ENCODE measurements at places on chromosomes 5 and 9. TPM values are rescaled to one million over a fixed set of nuclear protein-coding genes. Genes with fewer than 3 reads are reported as not detected.

DNA sequence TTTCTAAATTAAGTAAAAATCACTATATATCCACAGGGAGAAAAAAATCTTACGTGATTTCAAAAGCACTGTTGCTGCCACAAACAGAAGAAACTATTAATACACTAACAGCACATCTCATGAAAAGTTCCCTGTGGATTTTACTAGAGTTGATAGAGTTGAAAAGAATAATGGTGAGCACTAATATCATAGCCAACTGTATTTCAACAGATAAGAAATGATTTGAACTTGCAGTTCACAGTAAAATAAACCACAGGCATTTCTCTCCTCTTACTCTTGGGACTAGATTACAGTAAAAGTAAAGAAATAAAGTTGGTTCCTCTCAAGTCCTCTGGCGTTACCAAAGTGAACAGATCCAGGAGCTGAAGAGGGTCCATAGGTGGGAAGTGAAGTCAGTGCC lies 27.9 kb downstream of the AGTPBP1 start:
- DNase-seq, result no peak

SHISAL2B gene
- total RNA-seq, result not detected

ARL14EPL gene
- total RNA-seq, result not detected

- DNase-seq, result no peak
Measured at GRCh38 chr5:87097664-87098063, 170.0 kb upstream of the RASA1 start.

GRCh38 chr5:50947906-50948683 lies 281.7 kb downstream of the PARP8 start:
- no peak for DNase-seq

- no peak for DNase-seq
Measured at GRCh38 chr5:83636156-83636555, 84.5 kb downstream of the HAPLN1 start.

DNA sequence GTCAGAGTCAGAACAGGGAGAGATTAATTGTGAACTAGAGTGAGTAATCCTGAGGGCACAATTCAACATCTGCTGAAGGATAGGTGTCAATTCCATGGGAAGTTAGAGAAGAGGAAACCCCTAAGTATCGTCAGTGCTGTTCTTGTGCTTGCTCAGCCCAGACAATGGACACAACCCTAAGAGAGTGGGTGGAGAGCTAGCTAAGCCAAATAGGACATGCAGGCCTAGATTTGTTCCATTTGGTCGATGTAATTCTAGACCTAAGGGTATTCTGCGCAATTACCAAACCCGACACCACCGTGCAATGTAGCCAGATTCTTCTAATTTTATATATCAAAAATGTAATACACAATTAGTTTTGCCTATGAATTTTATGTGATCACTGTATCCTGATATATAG lies 431.6 kb downstream of the SH3GL2 start:
- DNase-seq, result no peak

ST8SIA4 gene
- total RNA-seq, result not detected

DNA sequence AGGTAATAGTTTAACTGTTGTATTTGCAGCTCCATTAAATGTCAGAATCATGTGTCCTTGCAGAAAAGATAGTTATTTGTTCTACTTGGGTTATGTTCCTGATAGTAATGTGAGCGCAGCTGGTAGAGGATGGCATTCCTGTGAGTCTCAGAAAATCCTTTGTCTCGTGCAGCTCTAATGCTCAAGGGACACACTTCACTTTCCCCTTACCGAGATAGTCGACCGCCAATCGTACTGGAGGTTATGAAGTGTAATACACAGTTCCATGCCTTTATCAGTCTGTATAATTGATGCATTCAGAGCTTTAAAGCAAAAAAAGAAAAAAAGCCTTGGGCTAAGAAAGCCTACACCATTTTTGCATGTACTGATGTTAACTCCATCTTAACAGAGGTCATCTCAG lies 60.2 kb upstream of the SRP19 start:
- DNase-seq, result no peak

PCA3 gene
- not detected for total RNA-seq

DNA sequence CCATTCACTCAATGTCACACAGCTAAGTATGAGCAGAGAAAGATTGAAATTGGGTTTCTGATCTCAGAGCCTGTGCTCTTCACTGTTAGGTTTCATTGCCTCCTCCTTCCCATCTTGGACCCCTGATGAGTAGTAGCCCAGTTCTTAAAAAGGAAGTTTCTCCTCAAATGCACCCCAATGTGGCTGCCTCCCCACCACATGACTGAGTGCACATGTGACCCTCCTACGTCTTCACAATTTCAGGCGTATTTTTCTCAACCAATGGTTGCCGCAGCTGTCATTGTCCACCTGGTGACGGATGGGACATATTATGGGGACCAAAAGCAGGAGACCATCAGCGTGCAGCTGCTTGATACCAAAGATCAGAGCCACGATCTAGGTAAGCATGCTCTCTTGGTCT lies 178.5 kb downstream of the PAPPA start:
- DNase-seq, result no peak

GRCh38 chr9:133359399-133360175 lies 3.2 kb downstream of the SURF2 start:
- DNase-seq, result peak; percentile 49

CCNI2 gene
- total RNA-seq, result not detected

TMEM174 gene
- total RNA-seq, result not detected

- no peak for DNase-seq
Measured at GRCh38 chr9:136648751-136649150, 14.0 kb upstream of the EGFL7 start.

IL7R gene
- not detected for total RNA-seq

GPR151 gene
- not detected for total RNA-seq

PCDHGB4 gene
- total RNA-seq, result 3.3 TPM

- DNase-seq, result no peak
Measured at GRCh38 chr5:91146905-91147600, 236.1 kb downstream of the ARRDC3 start.

DNA sequence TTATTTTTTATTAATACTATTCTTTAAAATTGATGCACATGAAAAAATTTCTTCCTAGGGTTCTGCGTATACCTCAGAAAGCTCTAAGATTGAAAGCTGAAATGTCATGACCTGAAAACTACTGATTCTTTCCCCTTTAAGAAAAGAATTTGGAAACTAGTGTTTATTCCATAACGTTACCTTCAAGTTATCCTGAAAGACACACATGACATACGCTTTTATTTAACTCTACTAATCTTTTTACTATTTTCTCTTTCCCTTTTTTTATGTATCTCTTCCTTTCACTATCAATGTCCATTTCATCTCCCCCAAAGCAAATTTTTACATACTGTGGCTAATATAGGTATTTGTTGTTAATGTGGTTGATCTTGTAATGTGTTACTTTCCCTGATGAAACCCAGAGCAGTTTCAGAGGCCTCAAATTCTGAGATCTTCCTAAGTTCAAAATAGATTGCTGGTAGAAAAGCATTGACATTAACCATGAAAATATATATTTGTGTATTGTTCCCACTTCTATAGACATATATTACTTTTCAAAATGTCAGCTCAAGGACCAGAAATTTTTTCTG lies 7.4 kb downstream of the NIPBL start:
- DNase-seq, result no peak

- DNase-seq, result no peak
Measured at GRCh38 chr9:27933210-27934025, 360.1 kb upstream of the C9orf72 start.
